ENCODE measurements at places on chromosomes 2 and 18. TPM values are rescaled to one million over a fixed set of nuclear protein-coding genes. Genes with fewer than 3 reads are reported as not detected.

DNA sequence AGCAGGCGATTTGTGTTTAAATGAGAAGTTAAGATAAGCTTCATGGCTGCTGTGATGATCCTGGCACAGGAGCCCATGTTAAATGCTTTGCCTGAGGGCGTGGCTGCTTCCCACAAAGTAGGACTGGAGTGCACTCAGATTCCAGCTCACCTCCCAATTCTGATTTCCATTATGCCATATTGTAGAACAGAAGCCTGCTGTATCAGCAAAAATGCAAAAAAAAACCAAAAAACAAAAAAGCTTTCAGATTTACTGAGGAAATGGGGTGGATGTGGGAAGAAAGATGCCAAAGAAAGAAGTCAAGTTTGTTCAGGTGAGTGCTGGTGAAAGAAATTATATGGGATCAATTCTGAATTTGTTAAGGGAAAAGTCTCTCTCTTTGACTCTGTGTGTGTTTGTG is 610.4 kb upstream of the NETO1 start:
- no peak for DNase-seq

- peak; percentile 18 for DNase-seq
These were observed 419 bp downstream of the EPHA4 start for GRCh38 chr2:221571551-221572218.

- no peak for DNase-seq
These were observed 28.8 kb downstream of the BCL2 start for GRCh38 chr18:63290821-63291200.

GRCh38 chr2:105615305-105615704 is 129.4 kb upstream of the NCK2 start:
- no peak for DNase-seq

- DNase-seq, result no peak
These were observed 442.5 kb downstream of the LRATD1 start for GRCh38 chr2:15074751-15075700.

GRCh38 chr2:100257939-100258338 is 64.4 kb downstream of the LONRF2 start:
- peak; percentile 62 for DNase-seq

GRCh38 chr2:57490741-57491140 is 555.9 kb upstream of the VRK2 start:
- DNase-seq, result no peak

DNA sequence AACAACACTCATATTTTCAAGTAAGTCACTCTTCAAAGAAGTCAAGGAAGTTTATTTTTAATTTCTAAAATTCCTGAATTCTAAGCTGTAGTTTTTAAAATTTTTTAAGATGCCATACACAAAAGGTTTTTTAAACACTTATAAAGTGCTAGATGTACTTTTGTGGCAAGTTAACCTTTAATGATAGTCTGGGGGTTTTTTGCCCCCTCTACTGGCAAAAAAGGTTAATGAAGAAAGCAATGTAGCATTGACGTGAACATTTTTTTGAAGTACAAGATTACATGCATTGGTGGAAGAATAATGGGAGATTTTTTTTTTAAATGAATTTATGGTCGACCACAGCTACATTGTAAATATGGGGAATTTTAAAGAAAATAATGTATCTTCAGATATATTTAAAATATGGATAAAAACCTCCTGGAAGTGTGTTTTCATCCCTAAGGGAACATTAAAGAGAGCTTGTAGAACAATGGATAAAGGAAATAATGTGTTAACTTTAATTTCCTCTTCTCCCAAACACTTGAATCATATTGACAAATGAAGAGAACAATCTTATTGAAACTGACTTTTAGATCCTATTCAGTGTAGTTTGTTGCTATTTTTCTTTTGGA is 12.6 kb downstream of the ITPRID2 start:
- DNase-seq, result peak; percentile 72

- DNase-seq, result no peak
These were observed 111.0 kb downstream of the KCNF1 start for GRCh38 chr2:11022591-11023273.

DNA sequence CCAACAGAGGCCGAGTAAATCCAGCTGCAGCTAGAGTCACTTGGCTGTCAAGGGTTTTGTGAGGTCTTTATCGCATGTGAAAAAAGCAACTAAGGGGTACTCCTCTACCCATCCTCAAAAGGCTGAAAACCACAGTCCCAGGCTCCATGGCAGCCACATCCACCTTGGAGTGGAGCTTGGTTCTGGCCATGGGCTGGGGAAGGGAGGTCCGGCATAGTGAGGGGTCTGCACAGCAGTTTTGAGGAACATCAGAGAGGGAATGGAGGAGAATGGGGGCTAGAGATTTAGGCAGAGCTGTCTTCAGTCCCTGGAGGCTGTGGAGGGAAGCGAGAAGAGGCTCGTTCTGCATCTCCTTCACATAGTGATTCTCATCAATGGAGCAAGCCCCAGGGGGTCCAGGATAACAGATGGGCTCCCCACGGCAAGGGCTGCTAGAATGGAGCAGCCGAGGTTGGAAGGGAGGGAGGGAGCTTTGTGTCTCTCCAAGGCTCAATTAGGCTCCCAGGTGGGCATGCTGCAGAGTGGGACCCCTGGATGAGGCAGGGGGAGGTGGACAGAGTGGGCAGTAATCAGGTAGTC is 21.0 kb downstream of the MROH2A start:
- no peak for DNase-seq

DNA sequence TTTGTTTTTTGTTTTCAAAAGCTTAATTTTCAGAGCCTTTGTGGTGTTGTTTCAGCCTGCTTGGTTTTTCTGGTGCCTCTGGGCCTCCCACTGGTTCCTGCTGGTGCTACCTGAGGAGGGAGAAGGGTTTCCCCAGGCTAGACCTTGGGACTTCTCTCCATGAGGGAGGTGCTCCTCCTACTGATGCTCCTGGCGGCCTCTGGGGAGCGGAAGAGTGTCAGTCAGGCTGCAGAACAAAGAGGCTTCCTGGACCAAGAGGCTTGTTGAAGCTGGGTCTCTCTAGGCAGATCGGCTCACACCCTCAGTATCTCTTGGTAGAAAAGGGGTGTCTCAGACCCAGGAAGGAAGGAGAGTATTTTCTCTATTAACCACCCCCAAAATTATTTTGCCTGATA is 32.2 kb downstream of the RFX8 start:
- peak; percentile 37 for DNase-seq

- DNase-seq, result peak; percentile 89
These were observed 8.7 kb downstream of the CHMP1B start for GRCh38 chr18:11859903-11860407.

- DNase-seq, result peak; percentile 56
These were observed 31.2 kb upstream of the SLC66A3 start for GRCh38 chr2:11123856-11124759.

GRCh38 chr2:180664507-180664906 is 315.9 kb upstream of the UBE2E3 start:
- DNase-seq, result no peak

- DNase-seq, result no peak
These were observed 1412.0 kb upstream of the ZEB2 start for GRCh38 chr2:145931781-145932395.

DNA sequence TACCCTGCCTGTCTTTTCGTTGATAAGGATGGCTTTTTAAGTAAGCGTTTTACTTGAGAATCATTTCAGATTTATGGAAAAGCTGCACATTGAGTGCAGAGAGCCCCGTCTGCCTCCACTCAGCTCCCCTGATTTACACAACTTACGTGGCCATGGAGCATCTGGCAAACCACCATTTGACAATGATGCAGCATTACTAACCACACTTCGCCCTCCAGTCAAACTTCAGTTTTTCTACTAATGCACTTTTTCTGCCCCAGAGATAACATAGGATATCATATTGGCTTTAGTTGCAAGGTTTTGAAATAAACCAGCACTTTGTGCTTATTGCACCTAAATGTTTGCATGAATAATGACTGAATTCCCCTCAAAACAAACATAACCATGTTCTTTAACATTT is 165.1 kb upstream of the TPO start:
- no peak for DNase-seq

GRCh38 chr2:102940684-102941083 is 178.9 kb downstream of the TMEM182 start:
- no peak for DNase-seq

Gene PTPRN
- total RNA-seq, result not detected

Gene NAT8
- total RNA-seq, result not detected

Gene CFAP65
- total RNA-seq, result not detected

Gene TMEM163
- total RNA-seq, result 1.1 TPM

Gene RAB27B
- total RNA-seq, result under 0.01 TPM

Gene EPAS1
- total RNA-seq, result 128 TPM

Measured in lung microvascular endothelial cell (primary cell).